ENCODE measurements at places on chromosomes 6 and 20. TPM values are rescaled to one million over a fixed set of nuclear protein-coding genes. Genes with fewer than 3 reads are reported as not detected.

The PPP1R3G gene
- 0.16 TPM for total RNA-seq

The PAK5 gene
- not detected for total RNA-seq

The MUC22 gene
- total RNA-seq = not detected

The TGM3 gene
- not detected for total RNA-seq

The GNAS gene
- total RNA-seq = 622 TPM

The HLA-DPB1 gene
- total RNA-seq = 33.0 TPM

The HLA-B gene
- 1,298 TPM for total RNA-seq

The BEND3 gene
- 3.0 TPM for total RNA-seq

The MLN gene
- total RNA-seq = not detected

The SFT2D1 gene
- 21.0 TPM for total RNA-seq

The GABRR2 gene
- 0.32 TPM for total RNA-seq

The MOCS1 gene
- 15.1 TPM for total RNA-seq

The PI16 gene
- total RNA-seq = not detected

The PNRC1 gene
- 44.7 TPM for total RNA-seq

The ZC2HC1B gene
- not detected for total RNA-seq

The SLA2 gene
- not detected for total RNA-seq

The TFAP2C gene
- under 0.01 TPM for total RNA-seq

The ALDH8A1 gene
- 1.0 TPM for total RNA-seq

The PPP1R3D gene
- total RNA-seq = 6.4 TPM

The ULBP2 gene
- total RNA-seq = 4.7 TPM

The PROKR2 gene
- not detected for total RNA-seq

The FOXS1 gene
- total RNA-seq = 0.25 TPM

The OPN5 gene
- not detected for total RNA-seq

The HTR1B gene
- total RNA-seq = 6.9 TPM

The OR2H2 gene
- not detected for total RNA-seq

The CST5 gene
- not detected for total RNA-seq

The IFT52 gene
- total RNA-seq = 25.6 TPM

The SLC52A3 gene
- not detected for total RNA-seq

The PTK7 gene
- total RNA-seq = 2.8 TPM

The LPA gene
- not detected for total RNA-seq

The DAAM2 gene
- 0.16 TPM for total RNA-seq

The ZSCAN23 gene
- total RNA-seq = 1.5 TPM

The OR2J3 gene
- total RNA-seq = not detected

The TRIM31 gene
- total RNA-seq = not detected

The ENPP4 gene
- total RNA-seq = 5.5 TPM

The SIGLEC1 gene
- total RNA-seq = not detected

The AGER gene
- total RNA-seq = 0.44 TPM

The TRIM40 gene
- total RNA-seq = not detected

The SIRPB1 gene
- total RNA-seq = 0.16 TPM

The LGSN gene
- not detected for total RNA-seq

The TBXT gene
- not detected for total RNA-seq

The SCGN gene
- not detected for total RNA-seq

The TP53TG5 gene
- total RNA-seq = not detected

The XKR7 gene
- not detected for total RNA-seq

The ZFP64 gene
- 13.9 TPM for total RNA-seq

The TMEM74B gene
- total RNA-seq = 0.25 TPM

The TOMM34 gene
- total RNA-seq = 13.0 TPM

The TRIM15 gene
- not detected for total RNA-seq

The SLC17A3 gene
- total RNA-seq = not detected
